Stimulated activated CD4-positive, alpha-beta T cell treated with anti-CD3 and anti-CD28 coated beads, Interleukin-4, amount 100 ng/mL, for 24 hours (primary cell): ENCODE measurements at places on chromosomes 16 and 17.

- no peak for DNase-seq
Measured at GRCh38 chr16:749010-749409, 8.2 kb upstream of the CIAO3 start.

GRCh38 chr16:30585022-30585399 is 486 bp downstream of the ZNF785 start:
- DNase-seq = no peak

DNA sequence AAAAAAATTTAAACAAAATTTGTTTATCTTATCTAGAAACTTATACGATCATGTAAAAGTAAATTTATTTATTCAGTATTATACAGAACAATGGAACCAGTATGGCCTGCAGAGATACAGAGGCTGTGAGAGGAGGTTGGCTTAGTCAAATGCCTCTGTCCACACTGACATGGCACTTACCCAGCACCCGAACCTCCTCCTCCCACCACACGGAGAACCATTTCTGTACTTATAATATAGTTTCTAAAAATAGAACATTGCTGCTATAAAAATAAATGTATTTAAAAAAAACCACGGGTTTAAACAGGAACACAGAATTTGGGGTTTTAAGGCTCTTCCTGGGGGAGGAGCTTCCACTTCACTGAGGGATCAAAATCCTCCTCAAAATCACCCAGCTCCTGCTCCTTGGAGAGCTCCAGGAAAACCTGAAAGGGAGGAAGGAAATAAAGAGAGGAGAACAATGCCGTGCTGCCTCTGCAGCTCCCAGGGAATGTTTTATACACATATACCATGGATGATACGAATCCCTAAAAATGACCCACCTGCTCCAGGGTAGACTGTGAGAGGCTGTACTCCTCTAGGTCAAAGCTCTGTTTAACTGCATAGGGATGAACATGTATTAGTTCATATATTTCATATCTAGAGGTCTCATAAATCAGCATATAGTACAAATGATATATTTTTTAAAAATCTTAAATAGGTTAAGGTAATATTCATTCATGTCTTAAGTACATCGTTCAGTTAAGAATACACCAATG is 87.3 kb downstream of the ABCA8 start:
- no peak for DNase-seq

DNA sequence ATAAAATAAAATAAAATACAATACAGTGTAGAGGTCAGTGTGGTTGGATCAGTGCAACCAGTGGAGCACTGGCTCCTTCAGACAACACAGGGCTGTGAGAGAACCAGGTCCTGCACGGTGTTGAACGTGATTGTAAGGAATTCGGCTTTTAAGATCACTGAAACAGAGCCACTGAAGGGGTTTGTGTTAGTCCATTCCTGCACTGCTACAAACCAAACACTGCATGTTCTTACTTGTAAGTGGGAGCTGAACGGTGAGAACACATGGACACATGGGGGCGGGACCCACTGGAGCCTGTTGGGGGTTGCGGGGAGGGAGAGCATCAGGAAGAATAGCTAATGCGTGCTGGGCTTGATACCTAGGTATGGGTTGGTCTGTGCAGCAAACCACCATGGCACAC is 193.2 kb upstream of the AXIN2 start:
- no peak for DNase-seq

DNA sequence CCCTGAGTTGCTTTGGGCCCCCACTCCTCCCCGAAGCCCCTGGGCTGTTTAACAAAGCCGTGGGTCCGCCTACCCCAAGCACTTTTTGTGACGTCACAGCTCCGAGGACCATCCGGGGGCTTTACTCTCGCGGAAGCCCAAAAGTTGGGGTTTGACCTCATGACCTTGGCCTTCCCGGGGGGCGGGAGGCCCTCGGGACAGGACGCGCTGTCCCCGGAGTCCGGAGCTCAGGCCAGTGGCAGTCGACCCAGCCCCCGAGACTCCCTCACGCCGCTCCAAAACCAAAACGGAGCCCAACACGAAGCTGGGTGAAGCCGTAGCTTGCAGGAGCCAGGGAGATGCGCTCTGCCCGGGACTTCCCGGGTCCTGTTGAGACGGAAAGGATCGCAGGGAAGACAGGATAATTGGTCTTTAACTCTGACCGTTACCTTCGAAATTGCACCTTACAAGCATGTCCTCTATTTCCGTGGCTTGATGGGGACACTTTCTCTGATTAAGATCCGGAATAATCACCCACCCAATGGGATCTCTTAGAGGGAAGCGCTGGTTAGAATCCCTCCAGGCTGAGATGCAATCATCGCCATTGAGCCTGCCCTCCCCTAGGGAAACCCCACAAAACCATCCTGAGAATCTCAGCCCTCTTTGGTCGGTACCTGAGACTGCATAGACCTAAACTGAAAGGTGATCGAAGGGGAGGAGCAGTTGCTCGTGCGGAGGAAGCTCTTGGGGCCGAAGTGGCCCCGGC is 4.9 kb upstream of the SOX9 start:
- DNase-seq = no peak

DNA sequence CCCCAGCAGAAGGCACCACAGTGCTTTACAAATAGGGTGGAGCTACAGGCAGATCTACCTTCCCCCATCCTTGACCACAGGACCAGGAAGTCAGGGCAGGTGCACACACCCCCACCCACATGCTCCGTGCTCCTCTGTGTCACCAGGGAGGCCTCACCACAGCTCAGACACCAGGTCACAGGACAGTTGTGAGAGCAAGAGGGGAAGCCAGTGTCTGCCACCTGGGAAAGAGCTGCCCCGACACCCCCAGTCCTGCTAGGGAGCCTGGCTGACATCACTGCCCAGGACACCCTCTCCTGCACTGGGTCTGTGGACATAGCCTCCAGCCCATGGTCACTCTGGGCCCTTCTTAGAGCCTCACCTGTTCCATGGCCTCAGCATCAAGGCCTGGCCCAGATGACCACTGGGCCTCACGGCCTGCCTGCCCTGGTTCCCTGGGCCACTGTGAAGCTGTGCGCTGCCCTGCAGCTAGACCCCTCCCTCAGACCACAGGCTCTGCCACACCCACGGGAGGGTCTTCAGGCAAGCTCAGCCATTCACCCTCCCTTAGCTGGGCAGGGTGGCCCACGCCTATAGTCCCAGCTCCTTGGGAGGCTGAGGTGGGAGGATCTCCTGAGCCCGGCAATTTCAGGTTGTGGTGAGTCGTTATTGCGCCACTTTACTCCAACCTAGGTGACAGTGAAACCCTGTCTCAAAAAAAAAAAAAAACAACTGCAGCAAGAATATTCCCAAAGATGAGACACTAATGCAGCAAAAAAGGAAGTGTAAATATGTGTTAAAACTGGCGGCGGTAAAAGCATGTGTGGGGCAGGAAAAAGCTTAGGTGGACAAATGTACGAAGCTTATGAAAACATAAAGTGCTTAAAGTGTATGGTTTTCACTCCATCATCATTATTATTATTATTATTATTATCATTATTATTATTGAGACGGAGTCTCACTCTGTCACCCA is 14.2 kb downstream of the POLR3K start:
- DNase-seq = peak; percentile 41

GRCh38 chr16:29645694-29646187 is 17.3 kb upstream of the SPN start:
- DNase-seq = no peak

DNA sequence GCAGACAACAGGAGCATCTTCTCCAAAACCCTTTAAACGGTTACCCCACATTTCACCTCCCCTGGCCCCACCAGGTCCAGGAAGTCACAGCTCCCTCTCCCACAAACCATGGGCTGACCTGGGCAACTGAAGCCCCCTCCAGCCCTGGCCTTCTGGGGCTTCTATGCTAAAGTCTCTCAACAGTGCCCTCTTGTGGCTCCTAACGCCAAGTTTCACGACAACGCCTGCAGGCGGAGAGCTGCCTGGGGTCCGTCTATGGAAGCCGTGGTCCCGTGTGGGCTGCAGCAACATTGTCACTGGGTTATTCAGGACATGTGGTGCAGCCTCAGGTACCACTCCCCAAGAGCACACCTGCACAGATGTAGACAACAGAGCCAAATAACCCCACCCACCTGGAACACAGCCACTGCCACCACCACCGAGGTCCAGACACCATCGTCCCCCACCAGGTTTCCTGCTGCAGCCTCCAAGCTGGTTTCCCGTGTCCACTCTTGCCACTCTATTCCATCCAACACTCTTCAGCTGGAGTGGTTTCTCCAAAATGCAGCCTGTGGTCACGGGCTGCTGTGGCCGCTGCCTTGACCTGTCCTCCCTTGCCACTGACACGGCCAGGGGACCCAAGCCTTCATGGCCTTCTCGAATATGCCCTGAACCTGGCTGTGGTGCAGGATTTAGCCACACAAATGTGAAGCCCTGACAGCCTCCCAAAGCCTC is 19.1 kb downstream of the C16orf95 start:
- DNase-seq = peak; percentile 46

- DNase-seq = no peak
Measured at GRCh38 chr16:26334218-26335111, 642.7 kb downstream of the HS3ST4 start.

- no peak for DNase-seq
Measured at GRCh38 chr17:38743556-38744171, 4.5 kb downstream of the PCGF2 start.

- DNase-seq = no peak
Measured at GRCh38 chr16:50188619-50189136, 35.6 kb downstream of the TENT4B start.
